ENCODE measurements at places on chromosomes 12 and 14.

DNA sequence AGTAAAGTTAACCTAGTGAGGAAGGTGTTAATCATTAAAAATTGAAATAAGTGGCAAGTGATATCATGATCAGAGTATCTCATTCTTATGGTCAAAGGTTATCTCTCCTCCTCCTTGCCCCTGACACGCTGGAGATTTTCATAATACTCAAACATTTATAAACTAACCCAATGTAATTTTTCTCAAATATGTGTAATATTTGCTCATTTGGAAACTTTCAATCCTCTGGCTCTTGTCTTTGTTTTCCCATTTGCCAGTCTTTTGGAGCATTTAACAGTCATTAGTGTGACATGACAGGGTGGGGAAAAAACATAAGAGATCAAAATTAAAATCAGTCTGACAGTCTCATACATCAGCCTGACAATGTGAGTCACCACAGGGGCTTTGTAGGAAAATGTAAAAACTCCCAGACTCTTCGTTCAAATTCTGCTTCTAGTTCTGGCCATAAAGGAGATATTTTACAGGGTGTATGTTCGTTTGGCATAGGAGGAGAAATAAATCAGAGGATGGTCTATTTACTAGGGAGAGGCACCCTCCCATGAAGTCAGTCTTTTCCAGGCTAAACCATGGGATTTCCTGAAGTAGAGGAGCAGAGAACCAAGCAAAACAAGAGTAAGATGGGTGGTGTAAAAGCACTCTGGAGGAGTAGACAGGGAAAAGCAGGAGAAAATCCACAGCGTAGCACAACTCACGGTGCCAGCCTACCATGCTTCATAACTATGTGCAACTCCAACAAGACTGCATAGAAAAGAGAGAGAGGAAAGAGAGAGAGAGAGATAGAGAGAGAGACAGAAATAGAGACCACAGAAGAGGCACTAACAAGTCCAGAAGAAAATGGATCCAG is 369.2 kb upstream of the PDE3A start:
- DNase-seq, result no peak

GRCh38 chr12:1716911-1717310 is 26.0 kb downstream of the ADIPOR2 start:
- no peak for DNase-seq

DNA sequence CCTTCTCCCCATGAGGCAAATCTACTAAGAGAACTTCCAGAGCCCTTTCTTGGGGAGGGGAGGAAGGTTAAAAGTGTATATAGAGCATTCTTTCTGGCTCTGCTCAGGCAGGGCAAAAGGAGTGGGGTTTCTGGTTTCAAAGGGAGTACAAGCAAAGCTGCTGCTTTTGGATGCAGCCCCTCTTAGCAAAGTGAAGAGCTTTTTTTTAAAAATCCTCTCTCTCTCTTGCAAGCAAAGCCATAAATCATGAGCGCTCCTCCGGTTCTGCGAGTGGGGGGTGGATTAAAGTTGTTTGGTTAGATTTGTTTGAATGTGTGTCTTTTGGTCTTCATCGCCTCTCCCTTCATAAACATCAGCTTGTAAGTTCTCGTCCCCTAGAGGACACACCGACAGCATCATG is 546.6 kb upstream of the TBX3 start:
- no peak for DNase-seq

DNA sequence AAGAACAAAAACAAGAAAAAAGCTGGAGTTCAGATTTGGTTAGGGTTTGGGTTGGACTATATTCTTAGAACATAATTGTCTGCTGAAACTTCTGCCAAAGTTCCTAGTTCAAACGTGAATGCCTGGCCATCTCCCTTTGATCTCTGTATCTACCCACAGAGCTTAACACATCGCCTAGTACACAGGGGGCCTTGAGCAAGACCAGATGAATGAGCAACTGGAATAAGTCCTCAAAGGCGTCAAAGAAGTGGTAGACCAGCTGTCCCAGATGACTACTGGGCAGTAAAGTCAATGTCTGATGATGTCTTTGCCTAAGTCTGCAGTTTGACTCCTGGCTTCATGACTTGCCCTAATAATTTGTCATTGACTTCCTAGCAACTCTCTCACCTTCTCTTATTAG is 13.9 kb upstream of the STAB2 start:
- DNase-seq, result no peak

GRCh38 chr12:101299931-101300330 is 20.0 kb downstream of the UTP20 start:
- no peak for DNase-seq

DNA sequence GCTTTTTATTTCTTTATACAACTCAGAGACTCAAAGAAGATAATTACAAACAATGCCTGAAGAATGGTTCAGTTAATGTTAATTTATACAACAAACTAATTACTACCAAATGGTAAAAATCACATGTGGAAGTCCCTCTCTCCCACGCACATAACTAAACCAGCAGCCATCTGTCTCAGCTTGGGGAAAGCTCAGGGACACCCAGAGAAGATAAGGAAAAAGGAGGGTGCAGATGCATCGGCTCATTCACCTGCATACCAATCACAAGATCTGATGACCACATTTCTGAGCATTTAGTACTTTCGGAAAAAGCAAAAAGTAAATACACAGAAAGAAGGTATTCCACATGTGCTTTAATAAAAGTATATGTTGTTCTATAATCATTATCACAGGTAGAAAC is 136.3 kb downstream of the SOX5 start:
- DNase-seq, result no peak

GRCh38 chr12:127516467-127516866 is 750.5 kb upstream of the TMEM132C start:
- DNase-seq, result peak; percentile 15

- no peak for DNase-seq
These were observed 189.8 kb upstream of the SLC16A7 start for GRCh38 chr12:59405992-59406391.

- peak; percentile 78 for DNase-seq
These were observed 36.3 kb downstream of the DTX1 start for GRCh38 chr12:113092607-113093408.

DNA sequence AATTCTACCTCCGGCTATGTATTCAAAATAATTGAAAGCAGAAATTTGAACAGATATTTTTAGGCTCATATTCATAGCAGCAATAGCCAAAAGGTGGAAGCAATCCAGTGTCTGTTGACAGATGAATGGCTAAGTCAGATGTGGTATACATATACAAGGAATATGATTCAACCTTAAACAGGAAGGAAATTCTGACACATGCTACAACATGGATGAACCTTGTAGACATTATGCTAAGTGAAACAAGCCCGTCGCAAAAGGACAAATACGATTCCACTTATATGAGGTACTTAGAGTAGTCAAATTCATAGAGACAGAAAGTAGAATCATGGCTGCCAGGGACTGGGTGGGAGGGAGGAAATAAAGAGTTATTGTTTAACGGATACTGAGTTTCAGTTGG is 331.6 kb downstream of the PCNX1 start:
- DNase-seq, result no peak

- DNase-seq, result no peak
These were observed 239.5 kb downstream of the GXYLT1 start for GRCh38 chr12:41905073-41905758.

DNA sequence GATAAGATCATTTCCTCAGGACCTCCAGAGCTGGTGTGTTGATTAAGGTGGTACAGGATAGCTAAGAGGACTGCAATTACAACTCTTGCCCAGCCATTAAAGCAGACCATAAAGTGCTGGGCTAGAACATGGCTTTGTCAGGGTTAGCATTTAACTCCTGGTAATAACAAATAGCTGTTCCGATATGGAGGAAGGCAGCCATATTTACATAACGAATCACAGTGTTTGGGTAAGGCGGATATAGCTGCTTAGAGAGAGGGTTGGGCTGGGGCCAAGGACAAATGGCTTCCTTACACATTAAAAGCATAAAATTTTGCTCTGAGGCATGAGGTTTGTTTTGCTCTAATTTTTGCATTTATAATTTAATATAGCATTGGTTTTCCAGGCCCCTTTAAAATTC is 297.7 kb upstream of the DDHD1 start:
- peak; percentile 56 for DNase-seq

GRCh38 chr12:46153268-46153872 is 115.5 kb downstream of the SLC38A1 start:
- peak; percentile 77 for DNase-seq
